T-cell (primary cell): ENCODE measurements at places on chromosomes 16 and 17.

DNA sequence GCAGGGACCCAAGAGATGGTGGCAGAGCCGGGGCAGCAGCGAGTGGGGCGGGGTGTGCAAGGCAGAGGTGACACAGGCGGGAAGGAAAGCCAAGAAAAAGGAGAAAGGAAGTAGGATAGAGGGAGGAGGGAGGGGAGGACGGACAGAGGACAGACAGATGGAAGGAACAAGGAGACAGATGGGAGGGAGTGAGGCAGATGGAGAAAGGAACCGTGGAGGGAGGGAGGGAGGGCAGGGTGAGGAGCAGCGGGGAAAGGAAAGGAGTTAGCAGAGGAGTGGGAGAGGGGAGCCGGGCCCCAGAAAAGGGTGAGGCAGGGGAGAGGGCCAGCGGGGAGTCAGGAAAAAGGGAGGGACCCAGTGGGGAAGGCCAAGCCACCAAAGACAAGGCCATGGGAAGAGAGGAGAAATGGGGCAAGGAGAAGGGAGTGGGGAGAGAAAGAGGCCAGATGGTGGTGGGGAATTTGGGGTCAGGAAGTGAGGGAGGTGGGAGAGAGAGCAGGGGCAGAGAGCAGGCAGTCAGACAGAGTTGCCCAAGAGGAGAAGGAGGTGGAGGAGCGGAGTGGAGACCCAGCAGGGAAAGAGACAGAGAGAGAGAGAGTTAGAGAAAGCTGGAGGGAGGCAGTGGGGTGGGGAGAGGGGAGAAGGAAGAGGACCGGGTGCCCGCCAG lies 13.2 kb upstream of the ASGR1 start:
- no peak for DNase-seq

DNA sequence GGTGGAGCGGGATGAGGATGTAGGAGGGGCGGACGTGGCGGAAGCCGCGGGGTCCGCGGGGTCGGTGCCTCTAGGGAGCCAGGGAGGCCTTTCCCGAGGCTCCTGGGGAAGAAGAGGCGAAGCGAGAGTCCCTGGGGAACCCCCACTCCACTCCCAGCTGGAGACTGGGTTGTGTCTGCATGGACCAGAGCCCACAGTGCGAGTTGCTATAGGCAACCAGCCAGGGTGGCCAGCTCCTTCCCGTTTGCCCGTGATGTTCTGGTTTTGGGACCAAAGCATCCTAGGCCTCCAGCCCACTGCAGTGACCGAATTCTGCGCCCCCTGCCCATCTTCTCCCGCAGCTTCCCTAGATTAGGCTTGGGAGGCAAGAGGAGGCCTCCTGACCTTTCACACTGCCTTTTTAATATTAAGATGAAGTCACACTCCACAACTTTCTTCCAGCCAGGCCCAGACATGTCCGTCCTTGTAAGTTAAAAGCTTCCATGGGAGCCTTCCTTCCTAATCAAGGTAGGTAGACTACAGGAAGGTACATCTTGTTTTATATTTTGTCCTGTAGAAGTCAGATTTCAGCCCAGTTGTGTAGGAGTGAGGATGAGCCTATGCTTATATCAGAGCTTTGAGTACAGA lies 469 bp downstream of the AMZ2 start:
- peak; percentile 37 for DNase-seq

GRCh38 chr16:81842564-81843242 lies 63.6 kb downstream of the PLCG2 start:
- no peak for DNase-seq

GRCh38 chr16:56115817-56116576 lies 75.3 kb upstream of the GNAO1 start:
- DNase-seq: no peak

DNA sequence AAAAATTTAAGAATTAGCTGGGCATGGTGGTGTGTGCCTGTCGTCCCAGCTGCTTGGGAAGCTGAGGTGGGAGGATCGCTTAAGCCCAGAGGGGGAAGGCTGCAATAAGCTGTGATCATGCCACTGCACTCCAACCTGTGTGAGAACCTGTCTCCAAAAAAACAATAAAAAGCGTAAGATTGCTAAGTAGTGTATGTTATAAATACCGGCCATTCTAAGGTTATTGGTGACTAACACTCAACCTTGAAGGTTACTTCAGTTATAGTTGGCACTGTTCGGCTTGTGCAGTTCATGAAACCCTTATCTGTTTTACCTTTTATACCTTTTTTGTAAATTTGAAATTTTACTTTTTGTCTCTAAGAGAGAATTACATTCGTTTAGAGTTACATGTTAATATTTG lies 44.0 kb downstream of the PAFAH1B1 start:
- no peak for DNase-seq

- no peak for DNase-seq
These were observed 16.8 kb downstream of the TMEM100 start for GRCh38 chr17:55705847-55706246.

- no peak for DNase-seq
These were observed 25.8 kb downstream of the GNPTG start for GRCh38 chr16:1377406-1378010.

DNA sequence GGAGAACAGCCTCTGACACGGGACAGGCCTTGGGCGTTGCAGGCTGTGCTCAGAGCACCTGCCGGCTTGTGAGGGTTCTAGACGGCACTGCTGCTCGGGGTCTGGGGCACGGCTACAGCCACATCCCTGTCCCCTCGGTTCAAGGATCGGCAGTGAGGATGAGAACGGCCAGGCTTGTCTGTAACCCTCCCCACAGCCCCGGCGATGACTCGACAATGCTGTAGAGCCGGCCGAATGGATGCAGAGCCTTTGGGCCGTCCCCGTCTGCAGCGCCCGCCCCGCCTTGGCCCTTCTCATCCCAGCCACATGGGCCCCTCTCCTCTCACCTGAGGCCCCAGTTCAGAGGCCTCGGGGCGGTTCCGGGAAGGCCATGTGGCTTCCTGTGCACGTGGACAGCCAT lies 49.0 kb upstream of the METRNL start:
- DNase-seq: no peak

DNA sequence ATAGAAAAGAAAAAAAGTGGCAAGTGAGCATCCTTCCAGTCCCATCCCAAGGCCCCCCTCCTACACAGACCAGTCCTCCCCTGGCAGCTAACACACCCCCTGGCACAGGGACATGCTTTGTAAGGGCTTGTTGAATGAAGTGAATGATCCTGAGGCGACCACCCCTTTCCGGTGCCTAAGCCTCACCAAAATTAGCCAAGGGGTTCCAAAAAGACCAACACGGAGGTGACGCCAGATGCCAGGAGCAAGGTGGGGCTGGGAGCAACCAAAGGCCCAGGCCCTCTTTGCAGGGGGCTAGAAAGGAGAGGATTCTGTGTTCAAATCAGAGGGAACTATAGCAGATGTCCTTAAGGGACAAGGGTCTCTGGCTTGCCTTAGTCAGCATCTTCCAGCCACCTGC lies 5.5 kb downstream of the KRT35 start:
- no peak for DNase-seq

- no peak for DNase-seq
These were observed 80.1 kb downstream of the SOCS1 start for GRCh38 chr16:11175787-11176341.

DNA sequence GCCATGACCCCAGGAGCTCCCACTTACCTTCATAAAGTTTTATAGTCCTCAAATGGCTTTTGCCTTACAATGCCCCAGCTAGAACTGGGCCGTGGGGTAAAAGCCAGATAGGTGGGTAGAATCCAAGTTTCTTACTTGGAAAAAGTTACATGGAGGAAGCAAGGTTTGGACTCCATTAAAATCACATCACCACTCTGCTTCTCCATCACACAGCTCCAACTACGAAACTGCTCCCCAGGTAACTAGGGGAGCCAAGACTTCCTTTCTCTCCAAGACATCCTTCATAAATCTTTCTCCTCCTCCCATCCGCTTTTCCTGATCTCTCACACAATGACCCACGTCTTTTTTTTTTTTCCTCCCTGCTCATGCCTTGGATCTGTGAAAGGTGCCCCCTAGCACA lies 130.8 kb upstream of the RCVRN start:
- no peak for DNase-seq

GRCh38 chr17:28371245-28372202 lies at the start of gene SARM1:
Gene SARM1 (plus strand): TSS chr17:28371694. CDS start chr17:28372033, 339 bp downstream.
- DNase-seq: peak; percentile 57

- no peak for DNase-seq
These were observed 81.6 kb downstream of the ARHGAP23 start for GRCh38 chr17:38509772-38510420.

DNA sequence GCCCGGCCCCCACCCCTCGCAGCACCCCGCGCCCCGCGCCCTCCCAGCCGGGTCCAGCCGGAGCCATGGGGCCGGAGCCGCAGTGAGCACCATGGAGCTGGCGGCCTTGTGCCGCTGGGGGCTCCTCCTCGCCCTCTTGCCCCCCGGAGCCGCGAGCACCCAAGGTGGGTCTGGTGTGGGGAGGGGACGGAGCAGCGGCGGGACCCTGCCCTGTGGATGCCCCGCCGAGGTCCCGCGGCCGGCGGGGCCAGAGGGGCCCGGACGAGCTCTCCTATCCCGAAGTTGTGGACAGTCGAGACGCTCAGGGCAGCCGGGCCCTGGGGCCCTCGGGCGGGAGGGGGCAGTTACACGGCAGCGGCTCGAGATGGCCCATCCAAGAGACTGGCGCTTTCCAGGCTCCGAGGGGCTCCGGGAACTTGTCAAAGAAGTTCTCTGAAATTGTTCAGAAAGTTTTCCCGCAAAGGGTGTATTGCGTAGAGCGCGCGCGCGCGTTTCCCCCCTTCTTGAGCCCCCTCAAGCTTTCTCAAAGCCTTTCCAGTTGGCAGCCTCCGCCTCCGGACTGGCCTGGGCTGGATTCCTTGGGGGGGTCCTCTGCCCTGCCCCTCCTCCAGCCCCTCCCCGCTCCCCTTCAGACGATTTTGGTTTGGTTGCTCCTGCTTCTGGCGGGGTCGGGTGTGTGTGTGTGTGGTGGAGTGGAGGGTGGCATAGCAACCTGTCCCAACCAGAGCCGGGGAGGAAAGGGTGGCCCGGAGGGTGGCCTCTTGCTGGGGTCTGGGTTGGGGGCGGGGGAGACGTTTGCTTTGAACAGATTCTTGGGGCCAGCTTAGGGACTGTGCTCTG lies 504 bp downstream of the ERBB2 start:
- no peak for DNase-seq

DNA sequence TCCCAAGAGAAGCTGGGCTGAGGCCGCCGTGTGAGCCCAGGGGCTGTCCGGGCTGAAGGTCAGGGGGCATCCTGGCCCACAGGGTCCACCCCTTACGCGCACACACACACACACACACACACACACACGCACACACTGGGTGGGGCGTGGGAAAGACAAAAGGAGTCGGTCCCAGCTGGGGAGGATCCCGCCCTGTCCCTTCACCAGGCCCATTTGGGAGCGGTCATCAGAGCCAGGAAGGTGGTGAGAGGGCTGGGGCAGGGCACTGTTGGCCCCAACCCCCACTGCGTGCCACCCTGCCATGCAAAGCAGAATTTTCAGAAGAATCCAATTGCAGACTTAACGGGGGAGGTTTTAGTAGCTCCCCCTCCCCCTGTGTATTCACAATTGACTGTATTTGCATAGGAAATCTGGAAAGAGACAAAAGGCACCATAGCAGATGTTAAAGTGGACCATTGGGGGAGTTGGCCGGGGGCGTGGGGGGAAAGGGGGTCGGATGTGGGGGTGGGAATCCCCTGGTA lies 11.3 kb upstream of the CD300A start:
- DNase-seq: no peak

DNA sequence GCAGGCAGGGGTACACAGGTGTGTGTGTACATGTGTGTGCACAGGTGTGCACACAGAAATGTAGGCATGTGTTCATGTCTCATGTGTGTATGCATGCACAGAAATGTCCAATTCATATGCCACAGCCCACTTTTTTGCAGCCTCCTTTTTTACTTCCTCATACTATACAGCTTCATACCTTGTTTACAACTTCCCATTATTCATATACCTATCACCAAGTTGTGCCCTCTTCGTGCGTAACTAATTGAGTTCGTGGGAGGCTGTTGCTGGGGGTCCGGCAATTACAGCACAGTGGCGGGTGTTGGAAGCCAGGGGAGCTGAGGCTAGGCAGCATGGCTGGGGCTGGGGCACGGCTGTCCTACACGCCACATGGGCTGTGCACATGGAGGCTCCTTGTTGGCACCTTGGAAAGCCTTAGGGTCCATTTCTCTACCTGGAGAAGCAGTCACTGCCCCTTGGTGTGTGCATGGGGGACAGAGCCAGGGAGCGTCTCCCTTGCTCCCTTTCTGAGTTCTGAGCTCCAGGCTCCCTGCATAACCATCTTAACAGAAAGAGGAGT lies 266.7 kb downstream of the ENGASE start:
- DNase-seq: no peak

- no peak for DNase-seq
These were observed 2.2 kb upstream of the UQCRC2 start for GRCh38 chr16:21950782-21951521.

GRCh38 chr17:67435122-67435521 lies 58.0 kb downstream of the PITPNC1 start:
- DNase-seq: peak; percentile 67

- DNase-seq: no peak
These were observed 68.7 kb downstream of the TTC19 start for GRCh38 chr17:16068323-16068722.

DNA sequence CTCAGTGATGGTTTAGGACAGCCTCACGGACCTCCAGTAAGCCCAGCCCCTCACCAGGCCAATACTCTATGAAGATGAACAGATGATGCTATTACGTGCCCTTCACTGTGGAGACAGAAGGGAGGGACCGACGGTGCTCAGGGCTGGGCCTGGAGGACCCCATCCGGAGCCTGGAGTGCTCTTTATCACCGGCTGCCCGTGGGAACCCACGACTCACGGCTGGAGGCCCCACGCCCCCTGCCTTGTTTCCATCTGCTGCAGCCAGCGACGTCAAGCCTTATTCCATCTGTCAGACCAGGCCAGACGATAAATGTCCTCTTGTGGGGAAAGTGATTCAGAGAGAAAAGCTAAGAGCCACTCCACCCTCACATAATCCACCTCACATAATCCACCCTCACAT lies 4.0 kb upstream of the TIMM22 start:
- DNase-seq: no peak

DNA sequence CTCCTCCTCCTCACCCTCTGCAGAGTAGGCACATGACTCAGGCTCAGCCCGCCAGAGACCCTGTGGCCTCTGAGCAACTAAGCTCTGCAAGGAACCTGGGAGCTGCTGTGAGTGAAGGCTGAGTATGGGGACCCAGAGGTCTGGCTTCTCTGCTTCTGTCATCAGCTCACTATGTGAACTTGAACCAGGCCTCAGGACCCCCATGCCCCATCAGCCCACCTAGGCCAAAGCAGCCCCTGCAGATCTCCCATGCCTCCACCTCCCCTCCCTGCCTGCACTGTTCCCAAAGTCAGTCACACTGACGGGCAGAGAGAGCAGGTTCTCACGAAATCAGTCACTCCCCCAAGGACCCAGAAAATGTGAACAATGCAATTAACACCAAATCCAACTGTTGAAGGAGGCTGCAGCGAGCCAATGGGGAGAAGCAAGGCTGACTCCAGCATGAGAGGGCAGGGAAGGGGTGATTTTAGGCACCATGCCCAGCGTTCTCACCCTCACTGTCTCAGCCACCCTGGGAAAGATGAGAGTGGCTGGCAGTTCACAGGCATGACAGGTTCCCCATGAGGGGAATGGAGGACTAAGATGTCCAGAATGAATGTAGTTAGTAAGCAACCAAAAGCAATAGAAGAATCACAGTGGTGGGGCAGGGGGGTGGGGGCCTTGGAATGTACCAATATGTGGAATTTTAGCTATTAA lies 60.6 kb downstream of the BEAN1 start:
- DNase-seq: no peak
